ENCODE measurements at places on chromosomes 7 and 10. TPM values are rescaled to one million over a fixed set of nuclear protein-coding genes. Genes with fewer than 3 reads are reported as not detected.

Gene NEUROD6
- polyA plus RNA-seq = not detected

Gene C7orf57
- 0.09 TPM for polyA plus RNA-seq

Gene HSPA12A
- polyA plus RNA-seq = 16.9 TPM

Gene ADRB1
- 0.62 TPM for polyA plus RNA-seq

Gene ADGRA1
- not detected for polyA plus RNA-seq

DNA sequence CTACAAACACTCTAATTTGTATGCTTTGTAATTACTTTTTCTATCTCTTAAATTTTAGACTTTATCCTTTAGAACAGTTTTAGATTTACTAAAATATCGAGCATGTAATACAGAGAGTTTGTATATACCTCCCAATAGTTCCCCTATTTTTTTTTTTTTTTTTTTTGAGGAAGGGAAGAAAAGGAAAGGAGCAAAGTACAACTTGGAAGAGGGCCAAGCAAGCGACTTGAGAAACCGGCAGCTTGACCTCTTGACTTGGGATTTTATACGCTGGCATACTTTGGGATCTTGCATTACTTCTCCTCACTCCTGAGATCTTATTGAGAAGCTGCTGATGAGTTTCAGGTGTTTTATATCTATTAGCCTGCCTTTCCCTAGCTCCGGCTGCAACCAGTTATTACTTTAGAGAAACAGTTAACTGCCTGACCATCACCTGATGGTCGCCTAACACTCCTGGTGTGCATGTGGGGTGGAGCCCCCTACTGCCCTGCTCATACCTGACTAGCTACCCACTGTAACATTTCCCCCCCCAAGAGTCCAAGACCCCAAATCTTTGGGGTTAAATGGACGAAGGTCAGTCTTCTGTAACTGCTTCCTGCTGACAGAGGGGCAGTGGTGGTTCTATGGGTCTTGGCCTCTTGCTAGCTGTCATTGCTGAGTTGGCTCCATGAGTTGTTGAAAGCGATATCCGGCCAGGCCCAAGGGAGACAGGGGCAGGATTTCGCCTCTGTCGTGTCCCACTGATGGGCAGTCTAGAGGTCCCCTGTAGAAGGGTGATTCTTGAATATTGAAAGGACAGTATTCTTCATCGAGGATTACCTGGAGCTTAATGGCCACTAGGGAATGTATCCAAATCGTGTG lies 28.5 kb downstream of the MKLN1 start:
- DNase-seq = no peak

GRCh38 chr7:132141109-132141508 lies 435.2 kb downstream of the PLXNA4 start:
- no peak for DNase-seq

DNA sequence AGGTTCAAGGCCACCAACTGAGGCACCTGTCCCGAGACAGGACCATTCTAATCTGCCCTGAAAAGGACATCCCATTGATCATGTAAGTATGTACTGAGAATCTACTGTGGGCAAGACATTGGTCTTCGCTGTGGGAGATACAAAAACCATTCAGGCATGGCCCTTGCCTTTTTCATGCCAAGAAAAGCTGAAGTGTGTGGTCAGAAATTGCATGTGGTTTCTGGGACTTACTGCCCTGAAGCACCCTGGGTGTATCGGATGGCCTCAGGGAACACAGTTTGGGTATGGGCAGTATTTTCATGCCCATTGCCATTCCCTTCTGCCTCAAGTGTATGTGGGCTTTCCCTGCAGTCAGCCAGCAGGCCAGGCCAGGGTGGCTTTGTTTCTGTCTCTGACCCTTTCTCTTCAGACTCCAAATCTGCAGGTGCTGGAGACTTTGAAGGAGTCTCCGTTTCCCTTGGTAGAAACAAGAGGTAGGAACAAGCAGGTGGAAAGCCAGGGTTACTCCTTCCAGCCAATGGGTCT lies 285.7 kb downstream of the ZEB1 start:
- no peak for DNase-seq

DNA sequence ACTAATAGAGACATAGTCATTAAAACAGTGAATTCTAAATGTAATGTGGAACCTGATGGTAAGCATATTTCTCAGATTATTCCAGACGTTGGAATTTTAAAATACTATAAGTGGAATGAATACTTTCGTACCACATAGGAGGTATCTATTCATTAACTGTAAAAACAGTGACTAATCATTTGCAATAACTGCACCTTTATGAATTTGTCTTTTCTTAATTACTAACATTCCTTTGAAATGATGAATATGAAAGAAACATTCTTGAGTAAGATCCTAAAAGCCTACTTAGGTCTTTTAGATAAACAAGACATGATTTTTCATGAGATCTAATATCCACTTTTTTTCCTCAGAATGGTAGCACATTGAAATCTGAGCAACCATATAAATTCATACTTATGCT lies 549.0 kb upstream of the LRRN3 start:
- no peak for DNase-seq

DNA sequence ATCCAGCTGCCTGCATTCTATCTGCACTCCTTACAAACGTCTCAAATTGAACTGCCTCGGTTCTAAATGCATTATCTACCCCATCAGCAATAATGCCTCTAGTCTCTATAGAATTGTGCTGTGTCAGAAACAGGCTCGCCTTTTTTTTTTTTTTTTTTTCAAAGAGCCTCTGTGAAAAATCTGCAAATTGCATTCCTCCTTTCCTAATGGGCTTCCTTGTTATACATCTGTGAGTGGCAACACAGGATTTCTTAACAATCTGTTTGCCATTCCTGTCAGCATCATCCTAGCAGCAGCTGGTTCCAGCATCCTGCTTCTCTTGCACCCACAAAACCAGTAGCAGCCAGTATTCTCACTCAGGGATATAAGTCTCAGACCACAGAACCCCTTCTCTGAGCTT lies 413.5 kb upstream of the SEMA3D start:
- no peak for DNase-seq

DNA sequence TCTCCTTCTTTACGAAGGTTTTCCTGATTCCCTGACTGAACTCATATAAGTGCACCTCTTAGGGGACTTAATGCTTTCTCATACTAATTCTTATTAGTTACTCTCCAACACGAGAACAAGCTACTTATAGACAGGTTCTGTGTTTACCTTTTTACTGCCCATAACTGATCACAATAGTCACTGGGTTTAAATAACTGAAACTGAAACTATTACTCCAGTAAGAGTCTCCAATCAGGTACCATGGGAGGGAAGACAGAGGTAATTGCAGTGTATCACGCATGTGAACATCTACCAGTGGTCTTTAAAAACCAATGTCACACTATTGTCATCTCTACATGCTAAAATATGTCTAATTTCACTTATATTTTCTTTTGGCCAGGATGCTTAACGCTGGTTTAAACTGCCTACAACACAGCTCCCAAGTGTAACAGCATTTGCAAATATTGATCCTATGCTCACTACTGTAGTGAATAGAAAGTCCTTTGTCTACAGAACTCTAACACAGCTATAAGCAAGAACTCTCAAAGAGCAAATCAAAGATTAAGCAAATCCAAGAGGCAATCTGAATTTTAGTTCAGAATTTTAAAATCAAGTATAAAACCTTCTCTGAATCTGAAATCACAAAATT lies 3.6 kb downstream of the GDI2 start:
- DNase-seq = no peak

GRCh38 chr10:11631291-11631690 lies 19.8 kb upstream of the USP6NL start:
- DNase-seq = no peak

DNA sequence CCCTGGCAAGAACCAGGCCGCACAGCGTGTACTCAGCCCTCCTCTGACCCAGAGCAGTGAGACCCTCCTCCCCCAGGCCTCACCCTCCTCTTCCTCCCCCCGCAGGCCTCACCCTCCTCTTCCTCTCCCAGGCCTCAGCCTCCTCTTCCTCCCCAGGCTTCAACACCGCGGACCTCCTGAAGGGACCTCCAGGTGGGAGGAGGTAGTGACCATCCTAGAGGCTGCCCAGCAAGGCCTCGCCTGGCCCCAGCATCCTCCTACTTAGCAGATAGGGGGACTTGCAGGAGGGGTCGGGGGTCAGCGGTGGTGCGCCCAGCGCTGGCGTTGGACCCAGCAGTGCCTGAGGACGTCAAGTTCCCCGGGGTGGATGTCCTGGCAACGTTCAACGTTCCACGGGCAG lies 270.8 kb downstream of the ELFN1 start:
- DNase-seq = no peak

DNA sequence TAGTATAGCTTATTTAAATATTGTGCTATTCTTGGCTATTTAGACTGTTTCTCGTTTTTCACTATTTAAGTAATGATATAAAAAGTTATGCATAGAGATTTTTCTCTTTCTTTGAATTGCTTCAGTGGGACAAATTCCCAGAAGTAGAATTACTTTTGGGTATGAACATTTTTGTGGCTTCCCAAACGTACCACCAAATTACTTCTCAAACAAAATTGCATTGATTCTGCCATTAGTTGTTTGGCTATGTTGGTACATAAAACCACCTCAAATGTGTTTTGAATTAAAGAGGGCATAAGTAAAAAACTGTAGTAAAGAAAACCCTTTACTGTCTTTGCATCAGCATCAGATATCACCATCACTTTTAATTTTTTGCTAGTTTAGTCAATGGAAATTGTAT lies 31.0 kb downstream of the AKR1B1 start:
- DNase-seq = no peak

DNA sequence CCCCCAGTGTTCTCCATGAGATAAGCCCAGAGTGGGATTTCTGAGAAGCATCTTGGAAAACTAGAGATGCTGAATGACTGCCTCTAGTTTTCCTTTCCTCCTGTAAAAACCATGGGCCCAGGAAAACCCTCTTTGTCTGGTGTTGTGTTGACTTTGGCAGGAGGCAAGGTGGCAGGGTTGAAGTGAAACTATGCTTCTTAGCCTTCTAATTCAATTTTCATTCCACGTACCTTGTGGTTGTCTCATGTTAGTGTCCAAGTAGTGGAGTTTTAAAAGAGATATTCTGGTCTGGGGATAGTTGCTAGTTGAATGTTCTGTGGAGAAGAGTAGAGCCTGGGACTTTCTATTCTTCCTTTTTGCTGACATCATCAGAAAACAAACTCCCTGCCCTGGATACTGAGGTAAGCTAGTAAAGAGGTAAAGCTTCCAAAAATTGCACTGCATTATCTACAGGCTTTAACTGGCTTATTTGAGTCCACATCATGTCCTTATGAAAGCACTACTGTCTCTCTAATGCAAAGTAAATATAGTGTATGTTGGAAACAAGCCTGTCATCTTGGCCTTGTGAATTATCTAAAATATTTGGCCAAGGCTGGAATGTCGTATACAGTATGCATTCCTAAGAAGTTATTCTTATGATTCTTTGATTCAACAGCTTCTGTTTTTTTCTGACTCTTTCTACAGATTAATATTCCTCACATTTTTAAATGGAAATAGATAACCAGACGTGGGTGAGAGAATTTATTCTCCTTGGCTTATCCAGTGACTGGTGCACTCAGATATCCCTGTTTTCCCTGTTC lies at the start of gene OR2F2:
OR2F2 (plus strand) TSS at position 708 of the 800 bp plus-strand sequence; CDS start at position 708, 0 bp downstream.
- DNase-seq = no peak

DNA sequence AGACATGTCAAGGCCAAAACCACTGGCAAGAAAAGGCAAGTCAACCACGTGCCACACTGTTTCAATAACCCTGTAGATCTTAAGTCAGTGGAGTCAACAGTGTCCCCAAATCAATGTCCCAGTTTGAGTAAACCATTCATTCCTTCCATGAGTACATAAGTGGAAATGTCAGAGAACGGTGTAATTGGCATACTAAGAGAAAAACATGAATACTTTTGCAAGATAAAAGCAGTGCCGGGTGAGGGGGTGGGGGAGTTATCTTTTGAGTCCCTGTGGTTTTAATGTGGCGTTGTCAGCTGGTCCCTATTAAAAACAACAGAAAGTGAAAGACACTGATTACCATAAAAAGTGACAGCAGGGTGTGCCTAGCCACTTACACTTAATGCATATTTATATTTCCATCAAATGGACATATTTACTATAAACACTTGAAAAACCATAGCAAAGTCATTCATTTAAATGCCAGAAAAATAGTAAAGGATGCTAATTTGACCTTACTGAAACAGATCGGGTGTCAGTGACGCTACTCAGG lies 37.8 kb downstream of the RSU1 start:
- no peak for DNase-seq

DNA sequence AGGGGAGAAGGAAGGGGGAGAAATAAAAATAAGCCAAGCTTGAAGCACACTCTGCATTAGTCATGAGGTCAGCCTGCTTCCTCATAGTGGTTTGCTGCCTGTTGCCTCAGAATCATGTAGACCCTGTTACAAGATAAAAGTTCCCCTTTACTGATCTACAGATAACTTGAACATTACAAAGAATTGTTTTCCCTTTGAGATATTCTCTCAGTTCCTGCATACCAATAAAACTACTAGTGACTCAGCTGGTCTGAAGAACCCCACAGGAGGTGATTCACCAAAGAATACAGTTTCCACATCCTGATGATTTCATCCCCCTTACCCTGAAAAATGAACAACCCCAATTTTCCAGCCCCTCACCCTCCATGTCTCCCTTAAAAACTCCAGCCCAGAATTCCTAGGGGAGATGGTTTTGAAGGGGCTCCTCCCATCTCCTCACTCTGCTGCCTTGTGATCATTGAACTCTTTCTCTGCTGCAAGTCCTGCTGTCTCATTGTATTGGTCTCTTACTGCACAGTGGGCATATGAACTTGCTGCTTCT lies 31.5 kb upstream of the NRP1 start:
- DNase-seq = peak; percentile 21

DNA sequence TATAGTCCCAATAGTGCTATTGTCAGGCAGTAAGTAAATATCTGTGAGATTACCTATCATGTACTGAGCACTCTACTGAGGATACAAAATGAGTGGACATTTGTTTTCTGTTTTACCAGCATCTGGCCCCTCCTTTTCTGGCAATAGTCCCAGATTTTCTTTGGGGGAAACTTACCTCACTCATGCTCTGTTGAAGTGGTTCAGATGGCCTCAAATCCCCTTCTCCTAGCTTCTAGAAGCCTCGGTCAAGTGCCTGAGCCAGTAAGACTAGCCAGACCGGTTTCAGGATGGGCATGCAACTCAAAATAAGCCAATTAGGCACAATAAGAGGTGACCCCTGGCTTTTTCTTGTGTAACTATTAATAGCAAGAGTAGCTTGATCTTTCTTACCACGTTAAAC lies 19.7 kb downstream of the TRDMT1 start:
- DNase-seq = no peak

GRCh38 chr7:80984619-80985018 lies 65.8 kb upstream of the SEMA3C start:
- DNase-seq = no peak

DNA sequence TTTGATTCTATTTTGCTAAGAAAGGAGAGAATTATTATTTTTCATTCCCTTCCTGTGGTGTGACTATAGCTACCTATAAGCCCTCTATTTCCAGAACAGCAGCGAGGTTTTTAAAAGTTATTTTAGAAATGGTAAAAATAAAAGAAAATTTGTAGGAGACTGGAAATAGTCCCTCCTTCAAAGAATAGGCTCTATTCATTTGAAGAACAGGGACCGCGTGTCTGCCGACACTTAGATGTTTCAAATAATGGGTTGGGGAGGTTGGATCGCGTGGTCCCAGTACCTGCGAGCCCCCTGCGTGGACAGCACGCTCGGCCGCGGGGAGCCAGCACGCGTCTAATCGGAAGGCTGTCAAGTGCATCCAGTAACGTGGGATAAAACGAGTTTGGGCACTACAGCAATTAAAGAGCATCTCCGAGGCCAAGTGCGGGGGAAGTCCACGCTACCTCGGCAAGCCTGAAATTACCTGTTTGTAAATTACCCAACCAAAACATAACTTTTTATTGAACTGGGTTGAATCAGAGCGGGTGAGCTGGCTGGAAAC lies 1.0 kb downstream of the CACNA2D1 start:
- peak; percentile 21 for DNase-seq

- DNase-seq = no peak
Measured at GRCh38 chr10:118621304-118621942, 26.0 kb upstream of the PRLHR start.

- DNase-seq = no peak
Measured at GRCh38 chr10:100775386-100775785, 30.0 kb downstream of the PAX2 start.
